ENCODE measurements at places on chromosomes 5 and 9.
A peak's percentile ranks its signal among the peaks of the same experiment; 100 is the strongest.

GRCh38 chr9:135802876-135803419 lies 101.0 kb downstream of the KCNT1 start:
- DNase-seq: no peak

GRCh38 chr5:133473291-133473690 lies 139.1 kb downstream of the FSTL4 start:
- no peak for DNase-seq

GRCh38 chr5:106258591-106259125 lies 1412.1 kb downstream of the EFNA5 start:
- DNase-seq: no peak

DNA sequence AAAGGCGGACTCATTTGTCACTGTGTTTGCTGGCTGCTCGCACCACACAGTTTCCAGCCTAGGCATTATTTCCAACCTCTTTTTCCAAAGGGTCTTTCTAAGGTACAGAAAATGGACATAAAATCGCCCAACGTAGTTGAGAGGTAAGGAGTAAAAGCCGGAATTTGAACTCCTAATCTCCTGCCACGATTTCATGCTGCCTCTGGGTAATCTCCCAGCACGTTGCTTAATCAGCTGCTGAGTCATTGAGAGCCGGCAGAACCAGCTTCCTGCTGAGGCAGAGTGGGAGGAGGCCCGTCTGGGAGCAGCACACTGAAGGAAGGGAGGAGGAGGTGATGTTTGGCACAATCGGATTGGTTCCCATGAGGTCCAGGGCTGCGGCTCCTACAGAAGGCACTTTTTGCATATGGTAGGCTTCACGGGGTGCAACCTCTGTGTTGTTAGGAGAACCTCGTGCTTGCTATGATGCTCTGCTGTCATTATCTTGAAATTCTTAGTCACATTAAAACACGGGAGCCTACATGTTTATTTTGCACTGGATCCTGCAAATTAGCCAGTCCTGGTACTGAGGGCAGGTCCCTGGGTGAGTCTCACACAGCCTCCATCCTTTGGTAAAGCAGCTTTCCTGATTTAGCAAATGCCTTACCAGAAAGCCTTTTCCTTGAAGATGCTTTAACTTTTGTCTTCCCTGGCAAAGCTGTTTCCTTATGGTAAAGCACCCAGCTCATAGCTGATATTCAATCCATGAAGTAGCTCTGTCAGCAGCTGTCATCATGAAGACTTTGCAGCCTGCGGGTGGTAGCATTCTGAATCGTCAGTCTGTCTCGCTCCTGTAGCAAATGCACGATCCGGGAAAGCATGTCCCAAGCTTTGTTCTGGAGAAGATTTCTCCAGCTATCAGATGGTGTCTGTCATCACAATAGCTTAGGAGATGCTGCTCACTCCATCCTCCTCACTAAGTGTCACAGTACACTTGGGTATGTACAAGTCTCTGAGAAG lies 191.6 kb upstream of the MSX2 start:
- DNase-seq: peak; percentile 84

DNA sequence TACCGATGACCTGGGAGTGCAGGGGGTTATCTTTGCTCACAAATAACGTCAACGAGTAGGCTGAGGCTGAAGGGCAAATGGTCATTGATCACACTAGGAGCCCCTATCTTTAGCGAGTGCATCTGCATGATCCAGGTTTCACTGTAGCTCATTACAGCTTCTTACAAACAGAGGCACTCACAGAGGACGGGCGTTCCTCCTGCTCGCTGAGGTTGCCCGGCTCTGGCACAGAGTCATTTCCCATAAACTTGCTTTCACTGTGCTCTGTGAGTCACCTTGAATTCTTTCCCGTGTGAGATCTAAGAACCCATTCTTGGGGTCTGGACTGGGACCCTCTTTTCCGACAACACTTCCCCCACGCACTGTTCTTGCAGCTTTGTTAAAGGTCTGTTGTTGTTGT lies 1.9 kb upstream of the PAEP start:
- DNase-seq: no peak

DNA sequence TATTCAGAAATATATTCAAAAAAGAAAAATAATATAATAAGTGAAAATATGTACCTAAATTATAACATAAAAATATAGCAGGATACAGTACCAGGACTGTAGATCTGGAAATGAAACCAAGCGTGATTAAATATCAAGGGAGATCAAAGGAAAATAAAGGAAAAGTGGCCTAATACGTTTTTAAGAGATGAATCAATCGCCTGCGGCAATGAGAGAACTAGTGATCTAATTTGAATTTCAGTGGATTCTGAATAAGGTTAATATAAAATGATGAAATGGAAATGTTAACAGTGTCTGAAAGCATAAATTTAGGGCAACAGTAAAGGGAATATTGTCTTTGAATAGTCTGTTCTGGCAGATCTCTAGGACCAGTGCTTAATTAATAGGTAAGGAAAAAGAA lies 1761.9 kb upstream of the ACO1 start:
- no peak for DNase-seq

DNA sequence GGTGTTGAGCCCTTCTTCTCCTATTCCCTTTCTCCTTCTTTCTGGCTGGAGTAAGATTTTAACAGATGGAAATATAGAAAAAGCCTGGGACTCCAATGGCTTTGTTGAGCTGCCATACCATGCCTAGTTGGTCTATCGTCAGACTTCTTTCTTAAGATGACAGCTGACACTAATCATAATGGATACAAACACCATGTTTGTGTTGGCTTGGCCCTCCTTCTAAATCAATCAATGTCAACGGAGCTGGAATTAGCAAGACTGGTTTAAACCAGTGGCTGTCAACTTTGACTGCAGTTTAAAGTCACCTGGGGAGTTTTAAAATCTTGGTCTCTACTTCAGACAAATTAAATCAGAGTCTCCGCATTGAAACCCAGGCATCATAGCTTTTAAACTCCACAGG lies 264.5 kb upstream of the PRR16 start:
- DNase-seq: no peak

- no peak for DNase-seq
Measured at GRCh38 chr5:170223360-170223759, 9.4 kb upstream of the C5orf58 start.

GRCh38 chr9:114049441-114050225 lies 28.5 kb downstream of the AMBP start:
- no peak for DNase-seq

GRCh38 chr9:75914002-75914401 lies 23.5 kb downstream of the PCSK5 start:
- DNase-seq: no peak

GRCh38 chr5:168464641-168465040 lies 21.6 kb upstream of the RARS1 start:
- DNase-seq: no peak

DNA sequence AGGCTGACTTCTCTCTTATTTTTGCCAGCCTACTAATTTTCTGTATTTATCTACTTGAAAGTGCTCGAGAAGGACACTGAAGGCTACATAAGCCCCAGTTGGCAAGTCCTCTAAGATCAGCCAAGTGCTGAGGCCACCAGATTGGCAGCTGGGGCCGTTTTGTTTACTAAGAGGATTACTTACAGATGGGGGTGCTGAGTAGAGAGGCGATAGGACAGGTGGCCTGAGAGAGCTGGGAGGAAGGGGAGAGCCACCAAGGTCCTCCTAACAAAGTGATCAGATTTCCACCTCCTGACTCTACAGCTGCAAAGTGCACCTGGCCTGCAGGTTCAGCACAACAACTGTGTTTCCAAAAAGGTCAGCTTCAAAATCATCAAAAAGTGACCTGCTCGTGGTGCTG lies 32.9 kb downstream of the FRMD3 start:
- no peak for DNase-seq

GRCh38 chr5:167827766-167828165 lies 463.7 kb upstream of the WWC1 start:
- DNase-seq: no peak

DNA sequence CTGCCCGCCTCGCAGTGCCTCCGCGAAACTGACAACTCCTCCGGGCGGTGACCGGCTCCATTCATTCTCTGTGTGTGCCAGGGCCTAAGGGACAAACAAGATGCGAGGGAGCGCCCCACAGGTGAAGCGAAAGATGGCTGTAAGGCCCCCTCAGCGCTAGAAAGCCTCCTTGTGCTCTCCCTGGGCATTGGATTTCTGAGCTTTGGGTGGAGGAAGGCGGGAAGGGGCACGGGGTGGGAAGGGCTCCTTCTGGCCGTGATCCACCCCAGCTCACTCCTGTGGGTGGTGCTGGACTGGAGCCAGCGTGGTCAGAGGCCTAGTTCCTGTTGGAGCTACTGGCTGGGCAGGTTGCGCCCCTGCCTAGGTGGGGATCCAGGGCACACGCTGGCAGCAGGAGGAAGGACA lies 943 bp downstream of the GALNT12 start:
- DNase-seq: no peak

DNA sequence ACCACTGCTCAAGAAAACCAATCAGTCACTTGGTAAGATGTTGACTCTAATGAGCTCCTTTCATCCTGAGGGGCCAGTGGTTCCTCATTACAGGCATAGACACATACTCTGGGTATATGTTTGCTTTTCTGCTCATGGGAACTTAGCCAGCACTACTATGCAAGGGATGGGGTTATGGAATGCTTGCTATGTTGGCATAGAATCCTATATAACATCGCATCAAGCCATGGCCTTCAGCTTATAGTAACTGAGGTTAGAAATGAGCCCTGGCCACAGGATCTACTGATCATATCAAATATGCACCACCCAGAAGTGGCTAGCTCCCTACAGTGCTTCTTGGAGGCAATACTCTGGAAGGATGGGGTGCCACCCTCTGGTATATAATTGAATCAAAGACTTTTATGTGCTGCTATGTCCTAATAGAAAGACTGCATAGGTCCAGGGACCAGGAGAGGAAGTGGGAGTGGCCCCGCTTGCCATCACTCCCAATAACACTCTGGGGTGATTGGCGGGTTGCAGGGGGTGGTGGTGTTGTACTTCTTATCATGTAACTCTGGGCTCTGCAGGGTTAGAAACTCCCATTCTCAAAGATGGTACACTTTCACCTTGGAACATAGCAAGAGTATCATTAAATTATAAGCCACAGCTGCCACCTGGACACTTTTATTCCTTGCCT lies 70.3 kb downstream of the ZNF366 start:
- no peak for DNase-seq

GRCh38 chr5:126366199-126366560 lies 57.0 kb upstream of the GRAMD2B start:
- DNase-seq: no peak

- DNase-seq: no peak
Measured at GRCh38 chr9:112042244-112042638, 132.9 kb downstream of the SUSD1 start.

DNA sequence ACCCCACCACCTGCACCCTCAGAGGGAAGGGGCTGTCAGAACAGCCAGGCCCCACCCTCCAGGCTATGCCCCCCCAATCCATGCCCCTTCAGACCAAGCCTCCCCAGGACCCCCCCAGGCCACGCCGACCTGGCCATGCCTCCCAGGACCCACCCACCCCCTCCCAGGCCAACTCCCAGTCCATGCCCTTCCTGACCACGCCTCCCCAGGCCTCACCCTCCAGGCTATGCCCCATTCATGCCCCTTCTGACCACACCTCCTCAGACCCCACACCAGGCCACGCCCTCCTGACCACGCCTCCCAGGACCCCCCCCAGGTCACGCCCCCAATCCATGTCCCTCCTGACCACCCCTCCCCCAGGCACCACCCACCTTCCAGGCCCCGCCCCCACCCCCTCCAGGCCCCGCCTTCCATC lies 27.6 kb downstream of the TPPP start:
- DNase-seq: no peak

DNA sequence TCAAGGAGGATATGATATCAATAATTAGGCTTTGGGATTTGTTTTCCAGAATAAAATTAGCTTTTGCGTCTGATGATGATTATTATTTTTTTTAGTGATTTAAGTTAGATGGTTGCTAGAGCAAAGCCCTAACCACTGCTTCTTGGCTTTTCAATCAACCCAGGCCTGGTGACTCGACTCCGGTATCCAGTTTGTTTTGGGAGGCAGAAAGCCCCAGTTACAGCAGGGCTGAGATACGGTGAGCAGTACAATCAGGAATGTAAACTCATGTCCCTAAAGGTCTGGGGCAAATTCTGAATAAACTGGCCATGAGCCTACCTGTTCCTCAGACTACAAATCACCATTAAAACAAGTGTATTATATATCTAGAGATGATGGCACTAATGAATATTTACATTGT lies 24.4 kb upstream of the CYFIP2 start:
- no peak for DNase-seq

DNA sequence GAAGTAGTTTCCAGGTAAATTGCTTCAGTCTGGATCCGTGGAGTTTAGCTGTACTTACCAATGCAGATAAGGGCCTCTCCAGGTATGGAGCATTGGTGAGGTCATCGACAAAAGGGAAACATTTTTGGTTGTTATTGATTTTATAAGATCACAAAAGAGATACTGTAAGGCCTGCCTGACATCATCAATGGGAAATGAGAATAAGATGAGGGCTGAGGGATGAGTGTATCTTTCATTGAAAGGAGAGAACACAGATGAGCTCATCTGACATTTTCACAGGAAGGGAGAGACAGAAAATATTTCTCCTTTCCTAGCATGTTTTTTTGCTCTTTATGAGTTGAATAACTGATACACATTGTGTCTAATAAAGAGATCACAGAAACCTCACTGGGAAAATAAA lies 233.6 kb downstream of the SAXO1 start:
- DNase-seq: no peak

DNA sequence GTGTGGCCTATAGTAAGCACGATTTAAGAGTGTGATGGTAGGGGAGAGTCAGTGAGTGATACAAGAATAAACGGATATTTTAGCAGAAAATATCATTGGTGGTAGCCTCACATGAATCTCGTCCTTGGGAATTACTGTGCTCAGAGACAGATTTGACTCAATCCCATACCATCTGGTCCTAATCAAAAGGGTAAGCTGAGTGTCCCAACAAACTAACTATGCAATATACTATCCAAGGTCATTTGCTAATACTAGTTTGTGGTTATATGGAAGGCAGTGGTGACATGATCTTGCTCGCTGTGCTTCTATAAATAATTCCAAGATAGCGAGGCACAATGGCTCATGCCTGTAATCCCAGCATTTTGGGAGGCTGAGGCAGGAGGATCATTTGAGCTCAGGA lies 103.2 kb downstream of the TRPM6 start:
- DNase-seq: no peak

DNA sequence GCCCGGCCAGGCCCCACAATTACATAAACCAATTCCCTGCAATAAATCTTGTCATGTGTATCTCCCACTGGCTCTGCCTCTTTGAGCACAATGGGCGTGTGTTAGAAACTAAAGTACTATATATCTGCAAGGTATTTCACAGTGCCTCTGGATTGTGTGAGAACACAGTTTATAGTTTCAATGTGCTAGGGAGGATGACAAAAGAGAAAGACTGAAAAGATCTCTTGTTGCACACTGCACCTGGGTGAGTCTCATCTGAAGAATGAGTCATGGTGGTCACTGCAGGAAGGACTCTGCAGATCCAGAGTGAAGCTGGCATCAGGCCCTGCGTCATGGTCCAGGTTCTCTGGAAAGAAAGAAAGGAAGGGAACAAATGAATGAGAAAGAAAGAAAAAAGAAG lies 20.7 kb upstream of the CTSV start:
- DNase-seq: no peak

DNA sequence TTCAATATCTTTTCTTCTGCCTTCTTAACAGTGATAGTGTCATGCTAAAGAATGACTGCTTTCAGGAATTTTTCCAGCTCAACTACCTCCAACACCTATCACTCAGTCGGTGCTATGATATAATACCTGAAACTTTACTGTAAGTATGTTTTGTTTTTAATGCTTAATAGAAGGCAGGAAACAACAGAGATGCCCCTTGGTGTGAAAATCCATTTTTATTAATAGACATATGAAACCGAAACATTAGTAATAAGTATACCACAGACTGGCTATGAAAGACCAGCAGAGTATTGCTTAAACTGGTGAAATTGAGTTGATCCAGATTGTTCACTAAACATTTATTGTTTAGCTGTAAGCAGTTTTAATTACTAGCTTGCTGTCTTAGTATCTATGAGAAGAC lies 25.2 kb downstream of the SKP2 start:
- DNase-seq: no peak
